ENCODE measurements at places on chromosomes 2 and 18.

GRCh38 chr18:66640431-66640830, 36.5 kb upstream of the CDH19 start:
- peak; percentile 49 for DNase-seq

DNA sequence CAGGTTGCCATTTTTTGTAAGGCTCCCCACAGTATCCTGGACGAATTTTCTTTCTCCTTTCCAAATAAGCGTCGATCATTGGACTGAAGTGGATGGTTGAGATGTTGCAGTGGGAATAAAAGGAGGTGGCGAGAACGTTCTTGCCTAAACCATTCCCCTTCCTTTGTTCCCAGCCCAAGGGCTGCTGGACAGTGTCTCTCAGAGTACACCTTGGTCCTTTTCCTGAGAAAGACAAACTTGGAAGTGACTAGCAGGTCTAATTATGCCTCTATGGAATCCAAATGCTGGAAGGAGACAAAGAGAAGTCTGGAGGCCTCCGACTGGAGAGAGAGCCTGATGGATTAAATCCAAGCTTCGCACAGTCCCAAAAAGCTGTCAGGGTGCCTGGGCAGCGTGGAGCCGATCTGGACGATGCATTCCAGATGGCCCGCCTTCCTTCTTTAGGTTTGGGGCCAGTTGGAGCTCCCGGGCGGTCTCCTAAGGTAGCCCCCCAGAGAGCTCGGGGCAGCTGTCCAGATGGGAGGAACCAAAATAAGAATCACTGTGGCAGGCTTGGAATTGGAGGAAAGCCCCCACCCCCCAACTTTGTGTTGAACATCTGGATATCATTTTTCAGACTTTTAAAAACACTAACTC, 186.8 kb downstream of the TMEM247 start:
- DNase-seq, result no peak

DNA sequence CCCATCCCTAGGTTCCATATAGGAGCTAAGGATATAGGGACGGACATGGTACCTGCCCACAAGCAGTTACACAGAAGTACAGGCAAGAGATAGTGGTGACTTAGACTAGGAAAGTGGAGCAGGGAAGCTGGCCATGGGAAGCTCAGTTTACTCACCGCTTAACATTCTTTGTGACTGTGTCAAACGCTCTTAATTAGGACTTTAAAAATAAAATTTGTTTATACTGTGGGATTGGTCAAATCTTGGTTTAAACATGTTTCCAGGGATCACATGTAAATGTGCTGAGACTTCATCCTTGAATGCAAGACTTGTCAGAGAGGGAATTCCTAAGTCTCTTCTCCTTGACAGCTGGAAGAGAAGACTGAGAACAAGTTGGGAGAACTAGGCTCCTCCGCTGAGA, 107.3 kb downstream of the MTCL1 start:
- no peak for DNase-seq

- DNase-seq, result no peak
These were observed 36.8 kb downstream of the GPC1 start for GRCh38 chr2:240472078-240472790.

DNA sequence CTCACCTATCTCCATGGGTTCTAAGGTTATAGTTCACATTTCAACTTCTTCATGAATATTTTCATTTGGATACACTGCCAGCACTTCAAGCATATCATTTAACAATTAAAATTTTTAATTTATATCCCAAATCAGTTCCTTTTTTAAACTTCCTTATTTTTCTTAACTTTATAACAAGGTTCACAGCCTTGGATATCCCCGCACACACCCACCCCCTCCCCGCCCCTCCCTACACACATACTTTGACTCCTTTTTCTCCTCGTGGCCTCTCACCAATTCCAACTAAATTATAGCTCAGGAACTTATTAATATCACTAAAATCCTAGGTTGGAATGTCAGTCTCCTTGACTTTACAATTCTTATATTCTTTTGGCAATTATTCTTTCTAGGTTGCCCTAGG, 163.6 kb upstream of the SETBP1 start:
- no peak for DNase-seq

- DNase-seq, result no peak
These were observed 13.2 kb downstream of the ATG16L1 start for GRCh38 chr2:233264667-233265066.

GRCh38 chr18:45666006-45666405, 50.7 kb downstream of the SLC14A2 start:
- DNase-seq, result no peak

GRCh38 chr2:229779650-229780049, 65.3 kb upstream of the DNER start:
- no peak for DNase-seq

GRCh38 chr2:222058819-222059445, 239.9 kb downstream of the PAX3 start:
- no peak for DNase-seq

DNA sequence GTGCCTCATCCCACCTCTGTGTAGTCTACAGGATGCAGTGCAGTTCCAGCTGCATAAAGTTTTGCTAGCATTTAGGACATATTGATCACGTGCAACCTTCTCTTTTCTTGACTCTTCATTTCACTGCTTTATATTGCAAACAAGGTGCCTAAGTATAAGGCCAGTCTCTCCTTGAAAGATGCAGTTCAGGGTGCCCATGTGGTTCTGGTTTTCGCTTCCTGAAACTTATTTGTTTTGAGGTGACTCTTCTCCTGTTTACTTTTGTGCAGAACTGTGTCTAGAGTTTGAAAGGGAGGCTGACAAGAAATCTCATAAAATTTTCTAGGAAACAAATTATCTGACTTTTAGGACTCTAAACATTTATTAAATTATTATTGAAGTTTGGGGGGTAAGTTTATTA, 189.9 kb downstream of the UBE2E3 start:
- no peak for DNase-seq

GRCh38 chr18:27894746-27895145, 282.2 kb downstream of the CDH2 start:
- no peak for DNase-seq

- DNase-seq, result no peak
These were observed 278.3 kb downstream of the EIPR1 start for GRCh38 chr2:3099145-3099859.

DNA sequence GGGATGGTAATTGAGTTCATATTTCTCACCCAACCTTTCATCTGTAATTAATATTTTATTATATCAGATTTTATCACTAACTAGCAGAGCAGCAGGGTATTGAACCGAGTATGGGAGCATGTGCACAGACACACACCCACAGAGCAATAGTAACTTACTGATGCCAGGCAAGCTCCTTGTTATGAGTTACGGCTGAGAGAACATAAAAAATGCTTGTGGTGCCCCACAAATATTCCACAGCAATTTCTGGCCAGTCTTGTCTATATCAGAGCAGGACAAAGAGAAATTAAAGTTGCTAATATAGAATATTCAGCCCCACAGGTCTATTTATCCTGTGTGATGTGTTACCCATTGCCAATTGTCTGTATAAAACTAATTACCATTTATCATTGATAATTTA, 501.8 kb upstream of the RAB12 start:
- no peak for DNase-seq

- DNase-seq, result peak; percentile 77
These were observed at the start of gene TMBIM1 for GRCh38 chr2:218292048-218293014. Gene TMBIM1, minus strand, starts transcription at chr2:218292503. Its CDS starts 10,362 bp downstream, at chr2:218282141.

- no peak for DNase-seq
These were observed 146.8 kb downstream of the TGIF1 start for GRCh38 chr18:3596637-3597384.

DNA sequence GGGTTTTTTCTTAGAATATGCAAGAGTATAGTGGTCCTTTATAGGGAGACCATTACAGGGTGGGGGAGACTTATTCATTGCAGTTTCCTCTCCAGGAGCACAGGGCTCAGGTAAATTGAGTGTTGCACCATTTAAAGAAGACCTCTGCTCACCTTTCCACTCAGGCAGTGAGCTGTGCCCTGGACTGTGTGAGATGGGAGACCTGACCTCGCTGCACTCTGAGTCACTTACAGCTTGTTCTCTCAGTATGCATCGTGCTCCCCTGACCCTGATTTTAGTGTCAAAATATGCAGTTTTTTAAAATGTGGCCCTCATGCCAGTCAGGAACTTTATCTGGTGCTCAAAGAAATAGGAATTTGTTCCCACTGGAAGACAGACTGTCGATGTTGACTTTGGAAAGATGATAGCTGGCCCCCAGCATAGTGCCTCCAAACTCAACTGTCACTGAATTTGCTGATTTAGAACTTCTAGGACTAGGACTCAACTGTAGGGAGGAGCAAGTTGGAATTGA, 146.7 kb upstream of the EPAS1 start:
- DNase-seq, result no peak

DNA sequence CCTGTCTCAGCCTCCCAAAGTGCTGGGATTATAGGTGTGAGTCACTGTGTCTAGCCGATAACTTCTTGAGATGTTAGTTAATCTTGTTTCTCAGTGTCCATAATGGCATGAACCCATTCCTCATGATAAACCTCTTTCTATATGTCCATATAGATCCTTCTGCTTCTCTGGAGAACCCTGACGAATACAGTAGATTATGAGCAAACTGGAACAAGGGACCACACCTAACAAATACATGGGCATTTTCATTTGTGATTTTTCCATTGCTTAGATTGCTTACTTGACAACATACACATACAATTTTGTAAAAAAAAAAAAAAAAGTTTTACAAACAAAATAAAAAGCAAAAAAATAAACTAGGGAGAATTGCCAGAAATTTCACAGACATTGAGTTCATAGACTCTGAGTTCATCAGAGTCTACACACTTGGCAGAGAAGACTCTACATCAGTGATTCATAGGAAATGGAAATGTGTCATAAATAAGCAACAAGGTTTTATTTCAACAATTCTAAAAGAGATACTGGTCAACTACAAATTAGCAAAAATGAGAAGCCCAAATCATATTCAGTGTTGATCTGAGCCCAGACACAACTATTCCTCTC, 96.7 kb downstream of the GALR1 start:
- DNase-seq, result peak; percentile 46

GRCh38 chr2:43898838-43899346, 60.1 kb downstream of the ABCG8 start:
- no peak for DNase-seq

DNA sequence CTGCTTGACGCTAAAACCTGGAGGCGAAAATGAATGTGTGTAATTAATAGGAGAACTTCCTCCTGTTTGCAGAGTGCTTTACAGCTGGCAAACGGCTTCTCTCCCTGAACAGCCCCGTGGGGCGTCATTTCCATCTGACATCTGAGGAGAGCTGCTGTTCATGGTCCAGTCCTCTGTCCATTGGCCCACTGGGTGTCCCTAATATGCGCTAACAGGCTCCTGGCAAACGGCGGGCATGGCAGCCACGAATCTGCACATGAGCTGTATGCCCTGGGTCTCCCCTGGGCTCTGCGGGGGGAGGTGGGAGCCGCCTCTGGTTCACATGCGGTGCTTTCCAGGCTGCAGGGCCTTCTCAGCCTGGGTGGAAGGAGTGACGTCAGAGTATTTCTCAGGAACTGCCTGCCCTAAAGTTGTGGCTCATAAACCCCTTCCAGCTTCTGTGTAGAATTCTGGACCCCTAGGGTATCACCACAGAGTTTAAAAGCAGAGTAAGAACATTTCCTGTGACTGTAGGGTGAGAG, 73.2 kb downstream of the LRRFIP1 start:
- DNase-seq, result no peak

GRCh38 chr2:179255129-179255528, 9.5 kb downstream of the SESTD1 start:
- no peak for DNase-seq

DNA sequence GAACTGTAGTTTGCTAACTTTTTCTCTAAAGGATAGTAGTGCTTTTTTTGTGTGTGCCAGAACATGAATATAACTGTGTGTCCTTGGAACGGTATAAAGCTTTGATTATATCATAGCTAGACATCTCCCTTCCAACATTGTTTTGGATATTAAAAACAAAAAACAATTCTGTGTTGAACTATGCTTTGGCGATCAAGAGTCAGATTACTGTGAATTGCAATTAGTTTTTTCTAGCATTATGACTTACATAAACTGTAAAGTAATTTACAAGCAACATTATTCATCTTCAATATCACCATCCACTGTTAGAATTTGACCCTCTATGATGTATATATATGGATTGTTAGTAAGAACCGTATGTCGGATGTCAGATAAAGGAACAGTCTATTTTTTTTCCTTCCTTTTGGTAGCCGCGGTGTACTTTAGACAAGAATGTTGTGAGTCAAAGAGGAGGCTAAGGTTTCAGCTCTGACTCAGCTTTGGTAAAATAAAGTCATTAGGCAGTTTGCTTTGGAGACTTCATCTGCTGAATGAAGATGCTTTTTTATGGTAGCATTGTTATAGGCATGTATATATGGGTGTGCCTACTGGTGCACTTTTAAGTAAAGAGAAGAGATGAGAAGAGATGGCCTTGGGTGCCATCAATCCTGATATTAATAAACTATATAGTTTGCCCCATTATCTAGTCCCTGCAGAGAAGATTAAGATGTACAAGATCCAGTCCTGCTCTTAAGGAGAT, 76.4 kb downstream of the LTBP1 start:
- DNase-seq, result peak; percentile 59

DNA sequence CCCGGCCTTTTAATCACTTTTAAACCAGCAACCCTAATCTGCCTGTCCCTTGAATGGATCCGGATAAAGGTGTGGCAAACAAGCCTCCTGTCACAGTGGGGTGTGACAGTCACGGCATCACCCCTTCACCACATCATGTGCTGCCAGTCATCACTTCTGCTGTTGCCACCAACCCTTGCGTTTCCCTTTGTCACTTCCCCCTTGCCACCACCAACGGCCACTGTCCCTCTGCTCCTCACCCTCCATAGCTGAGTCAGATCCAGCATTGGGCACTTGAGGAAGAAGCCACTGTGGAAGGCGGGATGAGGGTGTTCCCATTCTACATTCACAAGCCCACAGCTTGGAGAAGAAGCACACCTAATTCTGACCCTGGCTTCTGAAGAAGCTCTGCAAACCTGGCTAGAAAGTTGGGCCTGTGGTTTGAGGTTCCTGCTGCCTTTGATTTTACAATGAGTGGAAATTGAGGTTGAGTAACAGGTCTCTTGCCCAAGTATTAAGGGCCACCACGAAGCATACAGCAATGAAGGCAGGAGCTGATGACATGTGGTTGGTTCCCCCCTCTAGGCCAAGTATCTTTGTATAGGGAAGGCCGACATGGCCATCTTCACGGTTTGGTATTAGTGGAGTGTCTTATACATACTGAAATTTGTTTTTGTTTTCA, 22.9 kb upstream of the DARS1 start:
- DNase-seq, result no peak

DNA sequence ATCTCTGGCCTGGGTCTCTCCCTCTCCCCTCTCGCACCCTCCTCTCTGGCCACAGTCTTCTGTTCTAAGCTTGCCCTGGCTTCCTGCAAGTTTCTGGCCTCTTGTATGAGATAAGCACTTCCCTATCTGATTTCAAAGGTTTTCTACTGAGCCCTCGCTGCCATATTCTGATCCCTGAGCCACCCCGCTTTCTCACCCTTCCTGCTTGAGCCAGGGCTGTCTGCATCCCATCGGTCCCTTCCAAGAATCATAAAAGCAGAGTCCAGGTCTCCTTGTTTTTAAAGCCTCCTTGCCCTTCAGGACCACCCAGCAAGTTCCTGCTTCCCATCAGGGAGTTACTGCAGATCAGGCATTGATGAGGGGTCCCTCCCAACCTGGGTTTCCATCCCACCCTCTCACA, 110.2 kb downstream of the PRKCE start:
- no peak for DNase-seq

GRCh38 chr2:24820175-24820513, 26.9 kb downstream of the CENPO start:
- no peak for DNase-seq

GRCh38 chr2:85852937-85853498, 35.8 kb downstream of the ST3GAL5 start:
- DNase-seq, result no peak

- DNase-seq, result no peak
These were observed 28.4 kb downstream of the ITGA4 start for GRCh38 chr2:181485638-181485946.

GRCh38 chr2:219636144-219636915, 8.9 kb downstream of the SLC4A3 start:
- DNase-seq, result no peak

Data from MCF 10A (cell line).